Fibroblast of upper back skin (primary cell): ENCODE measurements at places on chromosomes 13 and 19.
A peak's percentile ranks its signal among the peaks of the same experiment; 100 is the strongest.

GRCh38 chr13:107574517-107575210 is 640.7 kb downstream of the LIG4 start:
- no peak for DNase-seq

GRCh38 chr13:50334115-50334778 is 319.0 kb downstream of the KCNRG start:
- DNase-seq = no peak

- DNase-seq = no peak
These were observed 94.6 kb downstream of the CRYL1 start for GRCh38 chr13:20431080-20431479.

DNA sequence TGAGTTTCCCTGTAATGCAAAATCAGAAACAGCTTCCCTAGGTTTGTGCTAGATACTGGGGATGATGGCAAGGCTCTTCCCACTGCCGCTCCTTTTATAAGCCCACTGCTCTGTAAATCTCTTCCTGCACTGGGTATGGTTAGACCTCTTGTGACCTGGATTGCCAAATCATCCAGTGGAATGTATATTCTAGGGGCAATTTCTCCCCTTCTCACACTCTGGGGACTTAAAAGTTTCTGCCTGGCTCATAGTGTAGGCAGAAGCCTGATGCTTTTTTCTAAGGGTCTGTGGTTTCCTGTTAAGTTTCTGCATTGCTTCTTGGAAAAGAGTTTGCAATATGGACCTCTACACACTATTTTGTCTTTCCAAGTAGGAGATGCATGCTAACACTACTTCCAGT is 1582.0 kb upstream of the PCDH20 start:
- DNase-seq = peak; percentile 4

- peak; percentile 25 for DNase-seq
These were observed 755 bp downstream of the UPF3A start for GRCh38 chr13:114282041-114282670.

DNA sequence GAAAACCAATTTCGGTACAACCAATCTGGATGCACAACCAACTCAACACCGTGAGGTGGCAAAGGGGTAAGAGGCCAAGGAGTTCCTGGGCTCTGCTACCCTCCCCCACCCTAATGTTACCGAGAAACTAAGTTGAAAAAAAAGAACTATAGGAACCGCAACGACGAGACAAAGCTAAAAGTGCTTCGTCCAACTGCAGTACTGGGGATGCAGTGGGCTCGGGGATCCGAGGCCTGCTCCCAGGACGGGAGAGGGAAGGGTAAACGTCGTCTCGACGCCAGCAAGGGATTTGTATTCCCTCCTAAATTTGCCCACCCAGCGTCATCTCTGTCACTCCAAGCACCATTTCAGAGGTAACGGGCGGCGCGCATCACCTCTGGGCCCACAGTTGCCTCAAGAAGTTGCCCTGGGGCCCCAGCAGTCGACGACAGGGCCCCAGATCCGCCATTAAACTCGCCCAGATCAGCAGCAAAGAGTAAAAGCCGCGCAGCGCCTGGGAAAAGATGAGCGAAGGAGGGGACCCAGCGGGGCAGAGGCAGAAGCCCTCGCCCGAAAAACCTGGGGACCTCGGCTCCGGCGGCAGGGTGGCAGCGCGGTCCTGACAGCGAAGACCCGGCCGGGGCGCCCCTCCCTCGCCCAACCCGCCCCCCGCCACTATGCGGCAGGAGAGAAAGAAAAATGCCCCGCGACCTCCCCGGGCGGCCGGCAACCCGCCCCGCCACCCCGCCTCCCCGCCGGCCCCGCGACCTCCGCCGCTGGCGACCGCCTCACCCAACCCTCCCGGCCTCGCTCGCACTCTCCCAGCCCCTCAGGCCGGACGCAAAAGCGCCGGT is 752 bp downstream of the ZMYM5 start:
- peak; percentile 14 for DNase-seq

DNA sequence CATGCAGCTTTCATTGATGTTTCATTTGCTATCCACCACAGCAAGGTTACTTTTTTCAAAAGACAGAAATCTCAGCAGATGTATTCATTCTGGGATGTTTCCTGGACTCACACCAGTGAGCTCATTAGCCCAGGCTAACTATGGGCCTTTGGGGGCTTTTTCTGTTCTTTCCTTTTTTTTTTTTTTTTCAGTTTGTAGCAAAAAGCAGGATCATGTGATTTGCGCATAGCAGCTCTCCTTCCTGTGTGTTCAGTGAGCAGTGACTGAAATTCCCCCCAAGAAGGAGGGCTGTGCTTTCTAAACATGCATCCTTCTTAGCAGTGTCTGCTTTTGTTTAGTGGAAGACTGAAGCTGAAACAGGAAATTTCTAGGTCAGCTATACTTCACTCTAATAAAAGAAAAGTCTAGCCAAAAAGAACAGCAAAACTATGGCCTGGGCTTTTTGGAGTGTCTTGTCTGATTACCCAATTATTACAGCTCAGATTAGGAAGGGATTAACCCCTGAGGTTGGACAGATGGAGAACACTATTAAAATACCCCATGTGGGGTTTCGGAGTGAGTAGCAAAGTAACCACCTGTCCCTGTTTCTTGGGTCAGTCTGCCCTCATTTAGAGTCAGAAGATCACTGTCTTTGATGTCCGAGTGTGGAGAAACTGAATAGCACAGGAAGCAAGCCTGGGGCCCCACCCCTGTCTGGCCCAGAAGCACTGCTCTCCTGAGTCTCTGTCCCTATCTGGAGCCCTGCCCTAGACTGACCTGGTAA is 8.9 kb upstream of the AMER2 start:
- DNase-seq = no peak
